NCI-H1048 (cell line): ENCODE measurements at places on chromosomes 11 and 22.
A peak's percentile ranks its signal among the peaks of the same experiment; 100 is the strongest.

DNA sequence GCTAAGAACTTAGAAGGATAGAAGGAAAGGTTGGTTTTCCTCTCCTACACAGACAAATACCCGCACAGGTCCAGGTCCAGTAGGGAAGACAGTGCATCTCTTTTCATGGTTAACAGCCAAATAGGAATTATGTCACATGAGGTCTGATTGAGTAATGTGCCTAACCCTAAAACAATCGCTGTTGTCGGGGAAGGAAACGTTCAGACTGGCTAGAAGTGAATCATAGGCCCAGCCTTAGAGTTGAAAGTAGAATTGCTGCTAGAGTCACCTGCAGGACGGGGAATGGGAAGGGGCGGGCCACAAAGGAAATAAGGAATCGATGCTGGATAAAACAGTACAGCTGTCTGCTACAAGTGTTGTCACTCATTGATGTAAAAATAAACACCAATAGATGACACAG is 12.4 kb upstream of the HTATIP2 start:
- DNase-seq, result no peak

DNA sequence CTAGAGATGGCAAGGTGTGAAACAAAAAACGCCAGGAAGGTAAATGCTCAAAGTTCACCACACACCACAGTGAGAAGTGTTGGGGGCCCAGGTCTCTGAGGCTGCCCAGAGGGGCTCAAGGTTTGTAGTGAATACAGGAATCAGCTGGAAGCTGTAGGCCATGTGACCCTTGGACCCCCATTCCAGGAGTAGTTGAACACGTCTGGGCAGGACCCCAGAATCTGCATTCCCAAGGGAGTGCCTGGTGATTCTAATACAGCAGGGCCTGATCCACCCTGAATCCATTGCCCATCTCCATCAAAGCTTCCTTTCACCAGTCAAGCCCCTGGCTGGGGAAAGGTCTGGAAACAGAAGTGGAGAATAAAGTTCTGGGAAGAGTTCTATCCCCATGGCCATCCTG is 70.8 kb upstream of the B3GAT1 start:
- DNase-seq, result no peak

- DNase-seq, result no peak
These were observed 50.1 kb downstream of the MACROD1 start for GRCh38 chr11:64115531-64116522.

GRCh38 chr11:78161962-78162371 is 22.5 kb upstream of the ALG8 start:
- DNase-seq, result no peak

DNA sequence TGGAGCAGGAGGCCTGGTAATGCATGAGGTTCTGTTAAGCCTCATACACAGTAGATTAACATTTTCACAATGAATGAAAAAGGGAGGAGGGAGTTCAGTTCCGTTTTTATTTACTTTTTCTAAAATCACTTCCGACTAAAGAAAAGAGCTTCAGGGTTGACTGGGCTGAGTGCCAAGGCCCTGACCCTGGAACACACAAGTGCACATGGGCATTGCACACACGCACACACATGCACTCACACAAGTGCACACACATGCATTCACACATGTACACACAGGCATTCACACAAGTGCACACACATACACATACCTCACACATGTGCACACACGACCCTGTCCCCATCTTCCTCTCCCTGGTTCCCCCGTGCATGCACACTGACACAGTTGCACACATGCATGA is 303.3 kb downstream of the BRD1 start:
- no peak for DNase-seq

DNA sequence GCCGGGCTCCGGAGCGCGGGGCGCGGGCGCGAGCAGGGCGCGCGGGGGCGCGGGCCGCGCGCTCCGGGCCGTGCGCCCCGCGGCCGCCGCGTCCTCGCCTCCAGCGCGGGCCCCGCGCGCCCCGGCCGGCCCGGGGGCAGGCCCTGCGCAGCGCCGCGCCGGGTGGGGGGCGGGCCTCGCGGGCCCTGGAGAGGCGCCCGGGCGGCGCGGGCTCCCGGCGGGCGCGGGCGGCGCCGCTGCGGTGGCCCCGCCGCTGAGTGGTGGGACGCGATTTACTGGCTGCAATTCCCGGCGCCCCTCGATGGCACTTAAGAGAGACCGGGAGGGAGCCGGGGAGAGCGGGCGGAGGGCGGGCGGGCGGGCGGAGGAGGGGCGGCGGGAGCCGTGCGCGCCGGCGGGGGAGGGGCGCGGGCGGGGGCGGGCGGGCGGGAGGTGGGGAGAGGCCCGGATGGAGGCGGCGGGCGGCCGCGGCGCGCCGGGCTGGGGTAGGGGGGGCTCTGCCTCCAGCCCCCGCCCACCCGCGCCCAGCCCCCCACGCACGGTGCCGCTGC is 73.2 kb upstream of the TCF20 start:
- no peak for DNase-seq

- DNase-seq, result no peak
These were observed 457 bp downstream of the RNF141 start for GRCh38 chr11:10540546-10540914.

- peak; percentile 76 for DNase-seq
These were observed 171.9 kb downstream of the SHANK2 start for GRCh38 chr11:71080239-71081097.

GRCh38 chr11:107953446-107953845 is 25.2 kb downstream of the RAB39A start:
- DNase-seq, result no peak

- no peak for DNase-seq
These were observed 5.8 kb downstream of the TSPAN4 start for GRCh38 chr11:848380-848931.

GRCh38 chr11:19768815-19769214 is 56.2 kb downstream of the NAV2 start:
- no peak for DNase-seq

GRCh38 chr11:45409587-45409986 is 123.4 kb upstream of the SYT13 start:
- no peak for DNase-seq

DNA sequence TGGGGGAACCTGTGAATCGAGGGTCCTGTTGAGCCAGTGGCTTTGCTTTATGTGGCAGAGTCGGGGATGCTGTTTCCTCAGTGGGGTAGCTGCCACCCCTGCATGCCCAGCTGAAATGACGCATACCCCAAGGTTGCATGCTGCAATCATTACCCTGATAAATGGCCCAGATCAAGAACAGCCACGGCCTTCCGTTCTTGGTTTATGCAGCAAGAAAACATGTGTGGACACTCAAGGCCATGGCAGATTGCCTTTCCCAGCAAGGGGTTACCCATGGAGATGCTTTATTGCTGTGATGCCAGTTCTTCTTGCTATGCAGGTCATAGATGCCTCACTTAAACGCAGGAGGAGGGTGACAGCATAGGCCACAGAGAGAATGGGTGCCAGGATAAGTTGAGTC is 14.3 kb upstream of the SREBF2 start:
- no peak for DNase-seq

DNA sequence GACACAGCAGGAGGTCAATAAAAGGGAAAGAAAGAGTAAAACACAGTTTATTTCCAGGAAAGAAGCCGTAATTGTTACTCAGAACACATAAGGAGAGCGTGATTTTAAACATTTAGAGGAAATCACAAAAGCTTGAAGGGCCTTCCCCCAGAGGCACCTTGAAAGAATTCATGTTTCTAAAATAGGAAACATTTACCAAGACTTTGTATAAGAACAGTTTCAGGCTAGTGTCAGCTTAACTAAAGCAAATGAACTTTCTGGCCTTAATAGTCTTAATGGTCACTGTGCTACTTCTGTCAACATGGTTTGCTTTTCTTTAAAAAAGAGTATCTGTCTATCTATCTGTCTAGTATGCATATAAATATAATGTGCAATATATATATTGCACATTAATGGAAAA is 208.8 kb downstream of the CNTN5 start:
- DNase-seq, result no peak

DNA sequence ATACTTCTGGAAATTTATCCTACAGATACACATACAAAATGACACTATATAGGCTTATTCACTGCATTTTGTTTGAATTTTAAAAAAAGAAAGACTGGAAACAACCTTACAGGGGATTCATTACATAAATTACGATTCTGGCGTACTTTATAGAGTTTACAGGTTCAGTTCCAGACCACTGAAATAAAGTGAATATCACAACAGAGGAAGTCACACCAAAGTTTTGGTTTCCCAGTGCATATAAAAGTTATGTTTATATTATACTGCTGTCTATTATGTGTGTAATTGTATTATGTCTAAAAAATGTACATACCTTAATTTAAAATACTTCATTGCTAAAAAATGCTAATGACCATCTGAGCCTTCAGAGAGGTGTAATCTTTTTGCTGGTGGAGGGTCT is 62.0 kb downstream of the EMSY start:
- DNase-seq, result no peak

DNA sequence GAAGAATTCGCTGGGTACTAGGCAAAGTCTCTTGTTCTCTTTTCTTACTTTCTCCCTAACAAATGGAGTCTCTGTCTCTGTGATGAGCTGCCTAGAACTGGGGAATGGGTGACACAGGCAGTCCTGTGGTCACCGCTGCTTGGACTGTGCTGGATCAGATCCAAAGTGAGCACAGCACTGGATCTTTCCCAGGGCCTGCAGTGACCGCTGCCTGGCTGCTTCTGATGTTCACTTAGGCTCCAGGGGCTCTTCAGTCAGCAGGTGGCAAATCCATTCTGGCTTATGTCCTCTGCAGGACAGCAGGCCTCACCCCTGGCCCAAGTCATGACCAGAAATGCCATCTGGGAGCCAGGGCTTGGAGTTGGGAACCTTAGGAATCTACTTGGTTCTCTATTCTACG is 61.5 kb downstream of the EXT2 start:
- no peak for DNase-seq
